ENCODE measurements at places on chromosomes 3 and 15.

- no peak for DNase-seq
Observed at GRCh38 chr3:110526777-110527727, 544.6 kb upstream of the NECTIN3 start.

DNA sequence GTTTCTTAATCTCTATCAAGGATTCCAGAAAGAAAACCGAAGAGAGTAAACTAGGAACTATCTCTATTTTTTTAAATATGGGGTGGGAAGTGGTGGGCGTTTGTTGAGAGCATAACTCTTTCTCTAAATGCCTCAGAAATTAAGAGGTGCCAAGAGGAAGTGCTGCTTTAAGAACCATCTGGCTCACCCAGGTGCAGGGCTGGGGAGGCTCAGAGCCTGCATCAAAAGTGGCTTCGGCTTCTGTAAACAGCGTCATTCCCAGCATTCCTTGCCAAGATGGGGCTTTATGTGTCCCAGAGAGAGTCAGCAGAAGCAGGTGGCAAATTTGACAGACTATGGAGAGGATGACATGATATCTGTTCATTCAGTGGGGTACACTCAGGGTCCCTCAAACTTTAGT, 123.3 kb upstream of the BFSP2 start:
- DNase-seq, result no peak

DNA sequence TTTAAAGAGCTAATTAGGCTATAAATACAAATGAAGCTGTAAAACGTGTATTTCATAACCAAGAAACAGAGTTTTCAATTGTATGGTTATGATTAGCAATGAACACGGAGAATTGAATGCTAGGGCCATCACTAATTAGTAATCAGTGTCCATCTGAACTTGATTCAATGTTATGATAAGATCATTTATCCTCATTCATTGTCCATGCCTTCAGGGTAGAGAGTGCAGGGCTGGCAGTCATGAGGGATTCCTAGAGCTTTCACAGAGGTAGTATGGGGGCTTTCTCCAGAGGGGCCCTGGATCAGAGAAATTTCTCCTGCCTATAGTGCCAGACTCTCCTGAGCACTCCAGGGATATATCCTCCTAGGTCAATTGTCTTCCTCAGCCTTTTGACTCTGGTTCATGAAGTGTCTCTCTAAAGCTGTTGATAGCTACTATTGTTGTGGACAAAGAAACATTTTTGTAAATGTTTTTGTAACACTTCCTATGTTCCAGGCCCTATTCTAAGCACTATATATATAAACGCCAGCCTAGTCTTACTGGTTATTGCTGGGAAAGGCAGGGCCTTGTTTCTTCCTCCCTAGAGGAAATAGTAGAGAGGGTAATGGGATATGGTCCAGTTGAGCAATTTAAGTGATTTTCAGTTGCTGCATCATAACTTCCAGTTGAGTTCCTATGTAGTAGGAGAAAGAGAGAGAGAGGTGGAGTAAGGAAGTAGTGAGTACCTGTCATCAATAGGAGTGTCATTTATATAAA, 249.0 kb downstream of the NFKBIZ start:
- no peak for DNase-seq

DNA sequence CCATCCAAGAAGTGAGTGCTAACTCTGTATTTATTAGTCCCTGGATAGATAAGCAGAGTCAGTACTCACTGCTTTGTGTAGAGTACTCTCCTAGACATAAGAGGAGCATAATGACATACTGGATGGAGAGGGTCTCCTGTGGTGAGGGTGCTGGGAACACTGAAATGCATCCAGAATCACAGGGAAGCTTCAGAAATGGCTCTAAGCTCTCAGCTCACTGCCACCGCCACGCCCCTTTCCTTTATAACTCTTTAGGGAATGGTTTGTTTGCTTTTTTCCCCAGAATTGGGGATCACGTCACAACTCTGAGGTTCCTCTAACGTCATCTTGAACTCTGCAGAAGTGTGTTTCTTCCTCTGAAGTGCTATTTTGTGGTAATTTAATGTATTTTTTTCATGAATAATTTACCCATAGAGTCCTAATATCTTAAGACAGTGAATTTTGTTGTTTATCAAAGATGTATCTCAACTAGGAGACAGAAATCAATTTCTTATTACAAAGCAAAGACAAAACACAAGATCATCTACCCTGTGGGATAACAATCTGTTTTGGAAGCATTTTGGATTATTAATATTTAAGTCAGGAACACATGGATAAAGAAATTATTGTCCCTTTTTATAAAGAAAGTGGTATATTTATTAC, 154.6 kb downstream of the PTPRG start:
- no peak for DNase-seq

DNA sequence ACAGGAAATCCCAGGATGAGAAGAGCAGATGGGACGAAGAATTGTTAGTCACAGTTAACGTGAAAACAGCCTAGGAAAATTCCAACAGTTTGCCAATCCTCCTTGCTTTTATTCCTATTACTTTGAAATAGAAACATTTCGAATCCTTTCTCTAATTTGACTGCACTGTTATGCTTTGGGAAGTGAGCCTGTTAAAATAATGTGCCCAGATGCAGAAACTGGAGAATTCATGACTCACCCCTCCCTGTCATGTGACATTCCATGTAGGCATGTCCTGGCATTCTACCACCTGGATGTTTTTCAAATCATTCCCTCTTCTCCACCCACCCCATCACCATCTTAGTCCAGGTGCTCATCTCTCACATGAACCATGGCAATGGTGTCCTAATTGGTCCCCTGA, 107.3 kb downstream of the MINAR1 start:
- no peak for DNase-seq

DNA sequence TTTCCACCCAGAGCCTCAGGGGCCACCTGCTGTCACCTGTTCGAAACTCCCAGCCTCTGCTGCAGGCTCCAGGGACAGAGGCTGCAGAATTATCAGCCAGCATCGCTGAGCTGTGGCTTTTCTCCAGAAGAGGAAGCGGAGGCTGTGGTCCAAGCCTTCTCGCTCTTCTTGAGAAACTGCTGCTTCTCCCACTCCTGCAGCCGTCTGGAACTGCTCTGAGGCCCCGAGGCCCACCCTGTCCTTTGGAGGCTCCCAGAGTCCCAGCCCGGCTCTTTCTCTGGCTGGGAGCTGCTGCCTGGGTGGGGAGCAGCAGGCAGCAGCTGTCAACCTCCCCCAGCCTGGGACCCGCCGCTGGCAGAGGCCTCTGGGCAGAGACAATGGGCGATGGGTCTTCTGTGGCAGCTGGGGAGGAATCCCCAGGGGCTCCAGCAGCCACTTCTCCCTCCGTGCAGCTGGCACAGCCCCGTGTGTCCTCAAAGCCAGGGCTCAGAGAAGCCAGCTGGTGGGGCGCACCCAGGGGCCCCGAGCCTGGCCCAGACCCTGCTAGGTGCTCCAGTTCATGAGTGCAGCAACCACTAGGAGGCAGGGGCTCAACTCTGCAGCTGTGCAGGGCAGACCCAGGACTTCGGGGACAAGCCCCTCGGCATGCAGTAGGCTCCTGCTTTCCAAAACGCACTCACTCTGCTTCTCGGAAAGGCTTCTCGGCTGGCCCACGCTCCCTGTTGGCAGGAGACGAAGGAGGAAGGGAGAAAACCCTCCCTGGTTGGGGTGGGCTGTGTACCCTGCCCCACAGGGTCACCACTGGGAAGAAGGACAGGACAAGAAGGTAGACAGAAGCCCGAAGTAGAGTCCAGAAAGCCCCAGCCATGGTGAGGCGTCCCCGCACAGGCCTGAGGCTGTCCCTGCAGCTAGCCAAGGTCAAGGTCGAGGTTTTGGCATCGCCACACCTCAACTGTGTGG, 49.9 kb upstream of the FURIN start:
- DNase-seq, result no peak

DNA sequence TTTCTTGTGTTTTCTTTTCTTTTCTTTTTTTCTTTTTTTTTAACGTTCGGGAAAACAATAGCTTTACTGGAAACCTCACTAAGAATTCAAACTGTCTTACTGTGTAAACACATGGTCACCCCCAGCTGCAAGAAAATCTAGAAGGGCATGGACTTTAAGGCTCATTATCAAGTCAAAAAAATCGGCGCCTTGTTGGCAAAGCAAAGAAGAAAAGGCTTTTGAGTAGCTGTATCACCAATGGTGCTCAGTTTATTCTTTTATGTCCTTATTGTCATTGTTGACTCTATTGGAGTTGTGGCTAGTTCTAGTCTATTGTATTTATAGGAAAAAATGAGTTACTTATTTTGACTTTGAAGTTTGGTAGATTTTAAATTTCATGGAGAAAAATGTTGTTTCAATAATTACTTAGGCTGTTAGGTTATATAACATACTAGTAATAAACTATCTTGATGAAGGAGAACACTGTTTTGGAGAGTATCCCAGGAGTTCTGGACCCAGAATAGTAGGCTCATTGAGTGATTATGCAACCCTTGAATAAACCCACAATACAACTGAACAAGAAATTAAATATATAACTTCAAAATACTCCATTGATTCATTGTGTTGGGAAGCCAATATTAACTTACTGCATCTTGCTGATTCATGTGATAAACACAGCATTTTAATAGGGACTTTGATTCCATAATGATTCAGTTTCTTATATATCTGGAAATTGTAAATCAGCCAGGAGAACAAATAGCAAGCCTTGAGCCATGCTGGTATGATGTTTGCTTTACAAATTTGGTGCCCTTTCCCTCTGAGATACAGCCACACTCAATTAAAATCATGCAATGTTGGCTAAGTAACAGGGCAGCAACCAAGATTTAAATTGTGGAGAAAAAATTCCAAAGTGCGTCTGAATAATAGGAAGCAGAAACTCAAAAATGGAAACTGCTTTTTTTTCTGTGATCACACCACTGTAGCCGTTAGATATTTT, 27.8 kb upstream of the GOLIM4 start:
- DNase-seq, result no peak

DNA sequence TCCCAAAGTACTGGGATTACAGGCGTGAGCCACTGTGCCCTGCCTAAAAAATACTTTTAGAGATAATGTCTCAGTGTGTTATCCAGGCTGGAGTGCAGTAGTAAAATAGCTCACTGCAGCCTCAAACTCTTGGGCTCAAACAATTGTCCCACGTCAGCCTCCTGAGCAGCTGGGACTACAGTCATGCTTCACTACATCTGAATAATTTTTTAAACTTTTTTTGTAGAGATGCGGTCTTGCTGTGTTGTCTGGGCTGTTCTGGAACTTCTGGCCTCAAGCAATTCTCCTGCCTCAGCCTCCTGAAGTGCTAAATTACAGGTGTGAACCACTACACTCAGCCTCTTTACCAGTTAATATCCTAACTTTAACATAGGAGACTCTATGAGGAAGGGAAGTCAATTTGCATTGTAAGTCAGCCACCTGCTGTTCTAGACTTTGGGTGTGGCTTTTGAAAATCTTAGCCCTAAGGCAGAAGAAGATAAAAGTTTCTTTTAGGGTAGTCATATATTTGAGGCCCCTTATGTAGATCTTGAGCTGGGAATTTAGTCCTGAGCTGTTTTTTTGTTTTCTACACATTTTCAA, 78.2 kb upstream of the RASGRP1 start:
- no peak for DNase-seq

DNA sequence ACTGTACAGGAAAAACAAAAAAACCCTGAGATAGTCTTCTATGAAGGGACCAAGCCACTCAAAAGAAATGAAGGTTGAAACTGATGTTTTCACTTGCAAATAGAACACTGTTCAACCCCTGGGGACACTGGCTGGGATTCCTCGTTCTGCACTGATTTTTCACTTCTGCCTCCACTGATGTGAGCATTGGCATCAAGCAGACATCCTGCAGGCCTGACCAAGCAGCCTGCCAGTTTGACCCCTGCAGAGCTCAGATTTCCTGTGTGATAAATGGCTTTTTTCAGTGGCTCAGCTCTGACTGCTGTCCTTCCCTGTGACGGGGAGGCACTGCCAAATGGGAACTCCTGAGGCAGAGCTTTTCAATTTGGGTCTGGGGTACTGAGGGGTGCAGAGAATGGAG, 50.0 kb downstream of the RASGRP1 start:
- DNase-seq, result no peak

DNA sequence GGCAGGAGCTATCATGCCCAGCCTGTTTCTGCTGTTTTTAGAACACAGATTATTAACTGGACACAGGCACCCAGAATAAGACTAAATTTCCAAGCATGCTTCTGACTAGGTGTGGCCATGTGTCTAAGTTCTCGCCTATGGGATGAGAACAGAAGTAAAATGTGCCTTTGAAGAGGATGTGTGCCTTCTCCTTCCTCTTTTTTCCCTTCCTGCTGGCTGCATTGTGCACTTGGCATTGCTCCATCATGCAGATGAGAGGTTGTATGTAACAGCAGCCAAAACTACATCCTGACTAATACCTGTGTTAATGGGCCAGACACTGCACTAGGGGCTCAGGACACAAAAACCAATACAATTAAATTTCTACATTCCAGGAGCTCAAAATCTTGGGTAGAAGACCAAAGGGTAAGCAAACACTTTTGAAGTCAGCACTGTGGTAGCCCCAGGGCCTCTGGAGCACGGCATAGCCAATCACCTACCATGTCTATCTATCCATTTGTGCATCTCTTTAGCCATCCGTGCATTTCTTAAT, 40.9 kb upstream of the RNU6-1 start:
- no peak for DNase-seq

- no peak for DNase-seq
Observed at GRCh38 chr3:96354742-96355141, 459.7 kb upstream of the EPHA6 start.

DNA sequence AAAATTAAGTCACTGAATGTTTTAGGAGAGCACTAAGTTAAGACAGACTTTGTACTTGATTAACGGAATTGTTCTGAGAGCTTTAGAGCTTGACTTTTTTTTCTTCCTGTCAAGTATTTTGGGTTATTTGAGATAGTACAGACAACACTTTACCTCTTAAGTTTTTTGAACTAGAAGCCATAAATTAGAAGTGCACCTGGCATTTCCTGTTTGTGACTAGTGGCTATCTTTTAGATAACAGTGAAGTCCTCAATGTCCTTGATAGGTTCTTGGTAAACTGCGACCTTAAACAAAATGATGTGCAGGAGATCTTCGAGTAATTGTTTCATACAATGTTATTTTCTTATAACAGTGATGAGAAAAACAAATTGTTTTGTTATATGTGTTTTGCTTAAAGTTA, 213.9 kb downstream of the TP63 start:
- no peak for DNase-seq

GRCh38 chr3:62252438-62253157, 120.8 kb downstream of the FEZF2 start:
- DNase-seq, result no peak

DNA sequence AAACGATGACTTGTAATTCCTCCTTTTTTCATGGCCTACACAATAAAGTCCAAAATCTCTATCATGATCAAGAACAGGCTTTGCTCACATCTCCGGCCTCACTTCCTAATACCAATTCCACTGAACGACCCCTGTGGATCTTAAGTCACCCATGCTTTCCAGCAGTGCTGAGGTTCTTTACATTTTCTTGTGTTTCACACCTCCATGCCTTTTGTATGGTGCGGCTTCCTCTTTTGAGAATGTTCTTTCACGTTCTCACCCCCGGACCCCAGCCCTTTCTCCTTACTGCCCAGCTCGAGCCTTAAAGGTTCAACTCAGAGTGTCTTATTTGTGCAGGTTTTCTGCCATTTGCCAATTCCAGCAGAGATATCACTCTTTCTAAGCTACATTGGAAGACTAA, 70.1 kb downstream of the CSNK1G1 start:
- no peak for DNase-seq

- DNase-seq, result no peak
Observed at GRCh38 chr3:53604232-53604631, 109.8 kb downstream of the CACNA1D start.

GRCh38 chr3:9947025-9947995, 4.9 kb downstream of the PRRT3 start:
- DNase-seq, result no peak
